PC-3 (cell line): ENCODE measurements at places on chromosomes 16 and 17. TPM values are rescaled to one million over a fixed set of nuclear protein-coding genes. Genes with fewer than 3 reads are reported as not detected.

Gene LPO
- total RNA-seq: not detected in 2 replicates

Gene SLC5A2
- 0.11 TPM in 1 of 2 replicates, not detected in the other for total RNA-seq

Gene RAB26
- 4.6 and 5.6 TPM in 2 replicates for total RNA-seq

Gene VWA3A
- not detected in 2 replicates for total RNA-seq

Gene EPX
- total RNA-seq: not detected in 2 replicates

Gene SLC12A3
- total RNA-seq: not detected in 2 replicates

Gene CDRT15L2
- not detected in 2 replicates for total RNA-seq

Gene SLFN14
- total RNA-seq: not detected in 2 replicates

Gene ZNF597
- not detected in 2 replicates for total RNA-seq

Gene EIF3C
- 369 and 630 TPM in 2 replicates for total RNA-seq

Gene MT4
- total RNA-seq: not detected in 2 replicates

Gene SPNS3
- 0.69 and 2.6 TPM in 2 replicates for total RNA-seq

Gene KRT222
- total RNA-seq: not detected in 2 replicates

Gene PITPNM3
- 7.1 and 9.7 TPM in 2 replicates for total RNA-seq

Gene WNT9B
- not detected in 2 replicates for total RNA-seq

Gene CNTNAP4
- 0.17 TPM in 1 of 2 replicates, not detected in the other for total RNA-seq

Gene UNC45B
- not detected in 2 replicates for total RNA-seq

Gene DYNLL2
- 38.0 and 50.3 TPM in 2 replicates for total RNA-seq

Gene NCOR1
- total RNA-seq: 127 and 204 TPM in 2 replicates

Gene SERPINF2
- 2.2 and 2.5 TPM in 2 replicates for total RNA-seq

Gene VTN
- total RNA-seq: not detected in 2 replicates

Gene DNAH2
- total RNA-seq: 0.62 and 0.92 TPM in 2 replicates

Gene ITGAX
- not detected in 2 replicates for total RNA-seq

Gene CSH1
- not detected in 2 replicates for total RNA-seq

Gene NPIPA7
- 0.87 and 8.2 TPM in 2 replicates for total RNA-seq

Gene RHBDL1
- 1.7 and 3.7 TPM in 2 replicates for total RNA-seq

Gene CMIP
- total RNA-seq: 25.7 and 43.7 TPM in 2 replicates

Gene ACAP1
- not detected in 2 replicates for total RNA-seq
